ENCODE measurements at places on chromosomes 3 and 15.

DNA sequence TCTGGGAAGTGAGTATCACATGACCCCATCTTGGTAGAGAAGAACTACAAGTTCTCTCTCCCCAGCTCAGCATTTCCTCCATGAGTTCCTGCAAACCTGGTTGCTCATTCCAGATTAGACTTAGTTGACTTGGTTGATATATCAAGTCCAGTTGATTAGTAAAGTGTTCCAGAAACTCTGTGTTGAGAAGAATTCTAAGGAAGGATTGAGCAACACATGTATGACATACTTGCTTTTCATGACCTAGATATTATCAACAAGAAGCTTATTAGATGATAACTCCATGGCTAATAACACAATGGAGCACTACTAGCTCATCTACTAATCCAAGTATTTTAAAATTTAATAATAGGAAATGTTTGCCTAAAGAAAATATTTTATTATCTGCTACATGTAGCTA lies 6.4 kb upstream of the EID1 start:
- no peak for DNase-seq

DNA sequence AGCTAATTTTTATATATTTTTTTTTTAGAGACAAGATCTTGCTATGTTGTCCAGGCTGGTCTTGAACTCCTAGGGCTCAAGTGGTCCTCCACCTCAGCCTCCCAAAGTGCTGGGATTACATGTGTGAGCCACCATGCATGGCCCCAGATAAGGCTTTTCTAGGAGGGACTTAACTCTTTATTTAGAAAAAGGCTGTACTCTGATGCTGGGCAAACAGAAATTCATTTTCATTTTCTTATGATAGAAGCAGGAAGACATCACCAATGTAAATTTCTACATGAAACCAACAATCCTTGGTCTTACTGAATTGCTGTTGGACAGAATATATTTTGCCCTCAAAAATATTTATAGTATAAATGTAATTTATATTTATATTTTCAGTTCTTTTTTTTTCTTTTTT lies 9.6 kb downstream of the NIPA1 start:
- DNase-seq, result no peak

DNA sequence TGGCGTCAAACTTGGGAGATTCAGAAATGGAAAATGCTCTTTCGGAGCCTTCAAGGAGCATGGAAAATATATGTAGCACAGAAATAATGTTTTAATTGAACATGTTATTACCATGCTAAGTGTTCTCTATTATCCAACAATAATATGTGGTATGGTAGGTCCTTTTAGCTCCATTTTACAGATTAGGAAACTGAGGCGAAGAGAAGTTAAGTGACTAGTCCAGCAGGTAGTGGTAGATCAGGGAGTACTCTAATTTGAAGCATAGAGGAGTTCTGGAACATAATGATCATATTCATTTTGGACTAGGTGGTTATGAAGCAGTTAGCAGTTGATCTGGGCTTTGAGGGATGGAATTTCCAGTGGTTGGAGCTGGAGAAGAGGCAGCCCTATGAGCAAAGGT lies 1.1 kb downstream of the CMC1 start:
- DNase-seq, result no peak

- no peak for DNase-seq
Measured at GRCh38 chr15:75214293-75215096, 12.8 kb downstream of the C15orf39 start.

DNA sequence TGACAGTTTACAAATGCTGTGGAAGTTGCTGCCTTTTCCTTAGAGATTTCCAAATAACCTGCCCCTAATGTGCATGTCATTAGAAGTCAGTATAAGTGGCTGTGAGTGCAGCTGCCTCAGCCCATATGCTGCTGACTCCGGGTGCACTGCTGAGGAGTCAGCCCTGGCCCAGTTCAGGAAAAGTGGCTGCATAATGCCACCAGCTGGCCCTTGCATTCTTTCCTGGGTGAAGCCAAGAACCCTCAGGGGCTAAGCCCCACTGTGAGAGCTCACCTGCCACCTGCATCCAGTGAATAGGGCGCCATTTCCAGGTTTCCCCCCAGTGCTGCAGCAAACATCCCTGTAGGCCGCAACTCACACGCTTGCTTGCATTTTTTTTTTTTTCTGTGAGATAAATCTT lies 139.9 kb downstream of the TJP1 start:
- DNase-seq, result no peak

DNA sequence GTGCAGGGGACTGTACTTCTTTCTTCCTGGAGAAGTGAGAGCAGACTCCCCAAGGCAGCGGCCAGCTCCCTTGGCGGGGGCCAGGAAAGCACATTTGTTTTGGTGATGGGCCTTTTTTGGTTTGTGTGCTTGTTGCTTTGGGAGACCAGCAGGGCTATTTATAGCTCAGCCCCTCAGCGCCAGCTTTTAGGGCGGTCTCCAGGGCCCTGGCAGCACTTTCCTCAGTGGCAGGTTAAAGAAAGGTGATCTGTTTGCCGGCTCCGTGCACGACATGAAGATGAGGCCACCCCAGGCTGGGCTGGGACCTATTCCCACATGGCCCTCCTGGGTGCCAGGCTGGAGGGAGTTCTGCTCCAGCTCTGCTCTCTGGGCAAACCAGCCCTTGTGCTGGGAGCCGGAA lies 21.8 kb downstream of the SLC6A11 start:
- no peak for DNase-seq

DNA sequence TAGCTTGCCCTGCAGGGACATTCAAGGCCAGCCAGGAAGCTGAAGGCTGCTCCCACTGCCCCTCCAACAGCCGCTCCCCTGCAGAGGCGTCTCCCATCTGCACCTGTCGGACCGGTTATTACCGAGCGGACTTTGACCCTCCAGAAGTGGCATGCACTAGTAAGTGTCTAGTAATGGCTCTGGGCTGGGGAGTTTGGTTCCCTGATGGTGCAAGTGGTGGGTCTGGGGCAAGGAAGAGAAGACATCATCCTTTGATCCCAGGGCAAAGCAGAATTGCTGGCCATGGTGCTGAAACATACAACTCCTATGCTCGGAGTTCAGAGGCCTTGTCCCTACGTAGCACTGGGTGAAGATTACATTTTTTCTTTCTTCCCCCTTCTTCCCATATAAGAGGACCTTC lies 311.4 kb downstream of the EPHB1 start:
- no peak for DNase-seq

DNA sequence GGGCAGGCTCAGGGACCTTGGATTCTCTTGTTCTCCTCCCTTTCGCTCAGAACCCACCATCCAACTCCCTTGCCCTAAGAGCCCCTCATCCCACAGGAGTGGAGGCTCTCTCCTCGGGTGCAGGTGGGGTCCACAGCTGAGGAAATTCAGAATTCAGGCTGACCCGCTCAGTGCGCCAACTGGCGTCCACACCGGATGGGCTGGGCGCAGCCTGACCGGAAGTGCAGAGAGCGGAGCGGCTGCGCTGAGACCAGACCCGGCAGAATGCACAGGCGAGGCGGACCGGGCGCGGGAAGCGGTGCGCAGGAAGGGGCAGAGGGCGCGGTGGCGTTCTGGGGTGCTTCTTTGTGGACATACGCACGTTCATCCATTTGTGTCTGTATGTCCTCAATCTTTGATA lies 210.4 kb upstream of the NDN start:
- DNase-seq, result no peak

DNA sequence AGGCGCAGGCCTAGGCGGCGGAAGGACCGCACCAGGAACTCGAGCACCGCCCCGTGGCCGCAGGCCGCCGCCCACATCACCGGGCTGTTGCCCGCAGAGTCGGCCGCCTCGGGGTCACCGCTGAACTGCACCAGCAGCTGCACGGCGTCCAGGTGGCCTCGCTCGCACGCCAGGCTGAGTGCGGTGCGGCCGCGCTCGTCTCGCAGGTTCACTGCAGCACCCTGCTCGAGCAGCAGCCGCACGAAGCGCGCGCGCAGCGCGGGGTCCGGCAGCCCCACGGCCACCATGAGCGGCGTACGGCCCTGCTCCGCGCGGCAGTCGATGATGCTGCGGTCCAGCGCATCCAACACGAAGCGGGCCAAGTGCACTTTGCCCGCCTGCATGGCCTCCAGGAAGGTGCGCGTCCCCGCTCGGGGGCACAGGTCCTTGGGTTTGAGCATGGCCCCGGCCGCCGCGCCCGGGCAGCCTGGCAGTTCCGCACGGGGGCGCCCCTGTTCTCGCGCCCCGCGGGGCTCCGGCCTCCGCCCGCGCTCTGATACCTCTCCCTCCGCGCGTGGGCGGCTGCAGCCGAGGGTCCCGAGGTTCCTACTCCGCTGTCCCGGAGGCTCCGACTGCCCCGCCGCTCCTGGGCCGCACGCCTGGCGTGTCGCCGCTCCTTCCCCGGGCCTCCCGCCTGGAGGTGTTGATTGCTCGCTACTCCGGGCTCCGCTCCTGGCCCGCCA lies 556 bp downstream of the ANKRD63 start:
- peak; percentile 42 for DNase-seq

DNA sequence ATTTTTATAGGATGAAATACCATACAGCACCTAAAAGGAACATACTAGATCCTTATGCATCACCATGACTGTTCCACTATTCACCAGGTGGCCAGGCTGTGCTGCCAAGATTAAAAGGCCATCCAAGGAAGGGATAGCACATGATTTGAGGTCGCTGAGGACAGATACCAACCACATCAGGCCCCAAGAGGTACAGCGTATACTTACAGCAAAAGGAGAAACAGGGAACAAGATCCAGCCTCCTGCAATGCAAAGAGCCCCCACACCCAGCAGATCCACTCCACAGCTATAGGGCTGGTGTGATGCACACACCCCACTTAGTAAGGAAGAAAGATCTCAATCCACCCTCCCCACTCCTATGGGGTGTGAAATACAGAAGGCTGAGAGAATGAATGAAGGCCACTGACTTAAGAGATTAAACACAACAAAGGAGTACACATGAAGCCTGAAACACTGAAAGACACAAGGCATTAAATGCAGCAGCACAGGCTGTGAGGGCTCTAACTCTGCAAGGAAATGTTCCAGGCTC lies 32.0 kb upstream of the ZNF445 start:
- DNase-seq, result no peak

DNA sequence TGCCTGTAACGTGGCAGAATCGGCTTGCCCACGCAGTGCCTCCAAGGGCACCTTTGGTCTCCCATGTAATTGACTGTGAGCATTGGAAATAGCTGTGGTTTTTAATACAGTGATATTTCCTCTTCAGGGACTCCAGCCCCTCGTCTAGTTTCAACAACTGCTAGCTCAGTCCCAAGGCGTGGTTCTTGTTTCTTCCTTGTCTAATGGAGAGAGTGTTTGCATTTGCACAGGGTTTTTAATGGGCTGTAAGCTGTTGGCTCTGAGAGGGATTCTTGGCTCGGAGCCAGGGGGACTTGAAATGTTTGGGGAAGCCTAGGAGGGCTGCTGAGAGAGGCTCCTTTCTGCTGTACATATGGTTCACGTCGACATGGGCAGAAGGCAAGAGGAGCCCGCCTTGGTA lies 86.2 kb downstream of the THSD4 start:
- DNase-seq, result no peak

DNA sequence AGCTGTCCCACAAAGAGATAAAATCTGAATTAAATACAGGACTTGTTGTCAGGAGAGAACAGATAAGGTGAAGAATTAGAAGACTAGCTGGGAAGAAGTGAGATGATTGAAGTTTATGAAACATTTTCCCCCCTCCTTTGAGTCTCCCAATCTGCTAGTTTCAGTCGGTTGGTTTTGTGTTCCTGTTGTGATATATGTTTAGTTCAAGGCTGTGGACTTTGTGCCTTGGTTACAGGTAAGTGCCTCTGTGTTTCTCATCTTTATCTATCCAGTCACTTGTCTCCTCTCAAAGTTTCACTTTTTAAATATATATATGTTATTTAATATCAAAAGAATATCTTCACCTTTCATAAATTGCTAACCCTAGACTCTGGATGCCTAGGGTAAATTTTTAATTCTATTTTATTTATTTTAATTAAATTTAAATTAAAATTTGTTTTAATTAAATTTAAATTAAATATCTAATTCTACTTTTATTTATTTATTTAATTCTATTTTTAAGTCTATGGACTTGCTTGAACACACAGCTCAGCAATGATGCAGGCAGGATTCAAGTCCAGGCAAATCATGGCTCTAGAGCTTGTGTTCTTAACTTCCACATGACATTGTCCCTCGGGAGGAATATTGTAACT lies 190.0 kb downstream of the FHIT start:
- DNase-seq, result no peak

DNA sequence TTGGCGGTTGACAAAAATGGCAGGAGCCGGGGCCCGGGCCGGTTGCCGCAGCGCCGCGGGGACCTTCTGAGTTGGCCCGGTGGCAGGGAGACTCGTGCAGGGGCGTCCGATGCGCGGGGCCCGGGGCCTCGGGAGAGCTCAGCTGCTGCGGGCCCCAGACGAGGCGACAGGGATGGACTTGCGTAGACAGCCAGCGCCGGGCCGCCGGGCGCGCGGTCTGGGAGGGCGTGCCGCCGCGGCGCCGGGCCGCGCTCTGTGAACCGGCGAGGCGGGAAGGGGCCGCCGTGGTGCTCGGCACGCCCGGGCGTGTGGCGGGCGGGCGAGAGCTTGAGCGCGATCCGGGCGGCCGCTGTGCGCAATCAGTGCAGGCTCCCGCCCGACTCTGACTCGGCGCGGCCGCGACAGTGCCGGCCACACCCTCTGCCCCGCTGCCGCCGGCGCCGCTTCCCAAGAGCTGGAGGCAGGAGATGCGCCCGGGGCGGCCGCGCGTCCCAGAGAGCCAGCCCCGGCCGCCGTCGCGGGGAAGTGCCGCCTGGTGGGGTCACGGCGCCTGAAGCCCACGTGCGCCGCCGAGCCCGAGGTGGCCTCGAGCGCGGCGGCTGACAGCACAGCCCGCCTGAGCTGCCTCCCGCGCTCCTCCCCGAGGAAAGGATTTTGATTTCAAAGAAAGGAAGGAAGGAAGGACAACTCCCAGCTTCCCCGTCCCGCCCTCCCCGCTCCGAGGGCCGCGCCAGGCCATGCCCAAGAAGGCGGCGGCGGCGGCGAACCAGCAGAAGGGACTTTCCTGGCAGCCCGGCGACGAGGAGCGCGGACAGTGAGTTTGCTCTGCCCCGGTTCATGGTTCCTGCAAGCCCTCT lies 657 bp downstream of the TLNRD1 start:
- DNase-seq, result no peak

GRCh38 chr3:154954757-154955156 lies 125.4 kb upstream of the MME start:
- DNase-seq, result no peak

GRCh38 chr3:182913889-182914288 lies 66.4 kb downstream of the DCUN1D1 start:
- no peak for DNase-seq

DNA sequence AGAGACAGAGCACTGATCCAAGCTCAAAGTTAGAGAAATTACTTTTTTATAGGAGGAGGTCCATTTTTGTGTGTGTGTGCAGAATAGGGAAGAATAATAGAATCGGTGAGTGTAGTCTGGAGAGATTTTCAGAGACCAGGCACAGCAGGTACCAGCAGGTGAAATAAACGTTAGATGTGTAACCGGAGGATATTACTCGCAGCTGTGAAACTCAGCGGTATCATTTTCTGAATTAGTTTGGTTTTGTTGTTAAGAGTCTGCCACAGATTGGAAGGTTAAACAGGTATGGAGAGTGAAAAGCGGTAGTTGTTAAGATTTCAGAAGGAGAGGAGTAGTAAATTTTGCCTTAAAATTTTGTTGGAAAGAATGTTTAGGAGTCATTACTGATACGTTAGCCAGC lies 69.9 kb downstream of the RGMA start:
- no peak for DNase-seq
